ENCODE measurements at places on chromosomes 7 and 10.

DNA sequence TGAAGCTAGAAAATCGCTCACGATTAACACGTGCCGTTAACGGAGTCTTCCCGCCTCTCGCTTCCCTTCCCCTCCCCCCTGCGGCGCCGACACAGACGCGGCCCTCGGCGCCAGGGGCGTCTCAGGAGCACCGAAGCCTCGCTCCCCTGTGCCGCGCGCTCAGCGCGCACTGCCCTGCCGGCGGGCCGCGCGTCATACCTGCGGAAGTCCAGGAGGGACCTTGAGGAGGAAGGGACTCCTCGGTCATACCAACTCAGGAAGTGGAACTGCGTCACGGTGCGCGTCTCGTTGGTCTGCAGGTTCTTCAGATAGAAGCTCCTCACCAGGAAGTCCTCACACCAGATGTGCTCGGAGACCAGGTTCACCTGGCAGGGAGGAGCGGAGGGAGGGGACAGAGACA lies 239.6 kb downstream of the DNAJB6 start:
- DNase-seq = no peak

GRCh38 chr10:85515316-85515715 lies 851.3 kb downstream of the GRID1 start:
- DNase-seq = no peak

DNA sequence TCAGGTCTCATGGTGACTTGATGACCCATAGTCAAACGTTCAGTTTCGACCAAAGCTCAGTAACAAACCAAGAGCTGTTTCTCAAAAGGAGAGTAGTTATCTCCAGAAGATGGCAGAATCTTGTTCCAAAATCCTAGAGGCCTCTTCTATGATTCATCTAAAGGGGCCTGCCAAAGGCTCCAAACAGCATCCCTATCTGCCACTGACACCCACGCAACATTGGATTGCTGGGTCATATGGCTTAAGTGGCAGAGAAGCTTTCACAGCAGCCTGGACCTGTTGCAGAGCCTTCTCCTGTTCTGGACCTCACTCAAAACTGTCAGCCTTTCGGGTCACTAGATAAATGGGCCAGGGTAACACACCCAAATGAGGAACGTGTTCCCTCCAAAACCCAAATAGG lies 54.0 kb upstream of the LRRC18 start:
- no peak for DNase-seq

DNA sequence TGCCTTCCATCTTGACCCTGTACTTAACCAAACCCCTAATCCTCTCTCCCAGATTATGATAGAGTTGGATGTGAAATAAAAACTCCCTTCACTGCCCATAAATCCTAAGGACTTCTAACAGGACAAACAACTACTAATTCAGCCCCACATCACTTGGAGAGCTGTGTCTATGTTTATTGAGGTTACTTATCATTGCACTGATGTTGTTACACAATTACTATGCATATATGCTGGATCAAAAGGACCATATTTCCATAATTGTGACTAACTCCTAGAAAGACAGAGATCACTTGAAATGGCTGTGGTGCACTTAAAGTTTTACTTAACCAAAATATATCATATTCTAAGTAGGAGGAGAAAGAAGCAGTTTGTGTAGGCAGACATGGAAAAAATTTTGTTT lies 144.9 kb upstream of the AGK start:
- no peak for DNase-seq

DNA sequence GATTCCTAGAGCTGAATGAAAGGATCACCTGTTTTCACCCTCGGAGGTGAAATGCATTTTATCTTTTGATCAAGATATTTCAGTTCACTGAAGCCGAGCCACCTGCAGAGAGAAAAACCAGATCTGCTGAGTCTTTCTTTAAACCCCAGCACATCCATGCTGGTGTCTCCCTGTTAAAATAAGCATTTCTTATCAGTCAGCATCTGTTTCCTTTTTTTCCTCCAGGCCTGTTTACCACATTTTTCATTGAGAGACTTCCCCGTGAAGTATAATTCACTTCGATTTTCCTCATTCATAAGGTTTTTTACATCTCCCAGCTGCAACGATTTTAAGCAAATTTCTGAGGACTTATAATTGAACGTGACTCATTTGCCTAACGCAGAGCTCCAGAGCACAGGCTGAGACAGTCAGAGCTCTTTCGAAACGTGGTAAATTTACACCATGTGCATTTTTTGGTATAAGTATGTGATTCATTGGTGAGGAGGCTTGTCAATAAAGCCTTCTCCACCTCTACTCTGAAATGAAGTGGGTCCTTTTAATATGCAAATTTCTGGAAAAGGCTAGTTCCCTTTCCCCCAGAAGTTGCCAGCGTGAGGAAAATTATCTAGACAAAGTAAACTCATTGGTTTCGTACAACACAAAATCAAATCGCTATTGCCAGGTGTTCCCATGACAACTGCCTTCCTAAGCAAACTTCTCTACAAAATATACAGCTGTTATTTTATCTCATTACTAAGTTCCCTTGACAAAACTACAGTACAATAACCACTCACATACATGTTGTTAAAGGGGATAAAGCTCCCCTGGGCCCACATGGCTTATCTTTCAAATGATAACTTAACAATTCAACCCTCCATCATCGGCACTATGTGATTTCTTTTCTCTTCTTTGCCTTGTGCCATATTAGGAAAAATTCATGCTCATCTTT lies 374.8 kb upstream of the AKR1E2 start:
- no peak for DNase-seq

- no peak for DNase-seq
Measured at GRCh38 chr7:94178230-94178629, 174.1 kb upstream of the BET1 start.

- peak; percentile 85 for DNase-seq
Measured at GRCh38 chr7:151012911-151013347, 11.4 kb downstream of the ATG9B start.

GRCh38 chr7:134098072-134098471 lies 29.1 kb upstream of the LRGUK start:
- DNase-seq = no peak

GRCh38 chr10:13942035-13942434 lies 355.3 kb downstream of the PRPF18 start:
- DNase-seq = no peak

- no peak for DNase-seq
Measured at GRCh38 chr10:45370202-45370955, 3.6 kb upstream of the ALOX5 start.

DNA sequence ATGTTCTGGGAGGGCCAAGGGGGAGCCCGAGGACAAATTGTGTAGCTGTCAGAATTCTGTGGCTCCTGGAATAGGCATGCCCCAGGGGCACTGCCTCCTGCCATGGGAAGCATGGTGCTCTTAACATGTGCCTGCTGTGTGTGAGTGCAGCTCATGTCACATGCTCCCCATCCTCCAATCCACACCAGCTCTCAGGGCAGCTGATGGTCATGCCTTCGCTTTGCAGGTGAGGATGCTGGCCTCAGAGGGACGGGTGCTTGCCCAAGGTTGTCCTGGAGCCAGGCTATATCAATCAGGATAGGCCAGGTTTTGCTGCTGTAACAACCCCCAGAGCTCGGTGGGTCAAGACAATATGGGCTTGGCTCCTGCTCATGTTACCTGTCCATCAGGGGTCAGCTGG lies 303.4 kb downstream of the RPS24 start:
- DNase-seq = no peak

- no peak for DNase-seq
Measured at GRCh38 chr10:3838460-3839437, 53.7 kb upstream of the KLF6 start.

DNA sequence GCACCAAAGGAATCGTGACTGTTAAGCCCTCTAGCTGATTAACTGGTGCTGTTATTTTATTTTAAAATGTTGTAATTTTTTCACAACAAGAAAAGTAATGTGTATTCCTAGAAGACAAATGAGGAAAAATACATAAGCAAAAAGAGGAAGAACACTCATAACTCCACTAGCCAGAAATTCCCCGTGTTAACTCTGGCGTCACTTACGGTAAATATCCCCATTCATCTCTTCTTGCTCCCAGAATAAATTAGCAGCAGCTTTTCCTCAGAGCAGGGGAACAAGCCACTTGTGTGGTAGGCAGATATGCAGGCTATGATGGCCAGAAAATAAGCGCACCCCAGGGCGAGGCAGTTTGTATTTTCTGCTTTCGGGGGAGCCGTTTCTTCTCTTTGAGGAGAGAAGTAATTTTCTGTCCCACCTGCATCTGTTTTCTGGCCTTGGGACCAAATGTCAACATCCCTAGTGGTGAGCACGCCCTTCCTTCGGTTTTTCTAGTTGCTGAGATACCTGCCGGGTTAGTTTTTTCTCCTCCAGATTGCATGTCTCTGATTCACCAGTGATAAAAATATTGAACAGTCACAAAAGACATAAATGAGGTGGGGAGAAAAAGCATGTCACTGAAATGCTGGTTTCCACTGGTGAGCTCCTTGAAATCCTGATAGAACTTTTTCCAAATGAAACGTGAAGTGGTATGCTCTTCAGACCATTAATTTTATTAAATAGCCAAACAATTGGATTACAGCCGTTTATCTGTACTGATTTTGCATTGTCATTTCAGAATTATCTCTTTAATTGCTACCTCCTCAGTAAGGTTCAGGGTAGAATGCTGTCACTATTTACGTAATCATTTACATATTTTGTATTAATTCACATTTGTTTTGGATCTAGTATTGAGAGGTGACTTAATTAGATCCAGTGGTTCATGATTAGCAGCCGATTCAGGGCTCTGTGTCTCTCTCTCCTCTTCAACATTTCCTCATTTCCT lies 268.1 kb downstream of the CAMK1D start:
- no peak for DNase-seq

DNA sequence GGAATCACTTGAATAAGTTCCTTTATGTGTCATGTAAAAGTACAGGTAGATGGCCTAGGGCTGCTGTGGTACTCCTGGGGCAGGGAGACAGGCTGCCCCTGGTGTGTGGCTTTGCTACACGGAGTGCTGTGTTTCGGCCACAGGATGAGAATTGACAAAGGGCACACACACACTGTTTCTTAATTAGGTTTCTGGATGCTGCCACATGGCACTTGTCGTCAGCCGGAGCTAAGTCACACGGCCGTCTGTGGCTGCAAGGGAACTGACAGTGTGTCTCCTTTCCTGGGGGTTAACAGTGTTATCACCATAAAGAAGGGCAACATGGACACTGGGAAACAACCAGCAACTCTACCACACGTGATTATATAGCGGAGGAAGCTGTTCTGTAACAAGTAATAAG lies 55.7 kb upstream of the CREB5 start:
- DNase-seq = no peak

DNA sequence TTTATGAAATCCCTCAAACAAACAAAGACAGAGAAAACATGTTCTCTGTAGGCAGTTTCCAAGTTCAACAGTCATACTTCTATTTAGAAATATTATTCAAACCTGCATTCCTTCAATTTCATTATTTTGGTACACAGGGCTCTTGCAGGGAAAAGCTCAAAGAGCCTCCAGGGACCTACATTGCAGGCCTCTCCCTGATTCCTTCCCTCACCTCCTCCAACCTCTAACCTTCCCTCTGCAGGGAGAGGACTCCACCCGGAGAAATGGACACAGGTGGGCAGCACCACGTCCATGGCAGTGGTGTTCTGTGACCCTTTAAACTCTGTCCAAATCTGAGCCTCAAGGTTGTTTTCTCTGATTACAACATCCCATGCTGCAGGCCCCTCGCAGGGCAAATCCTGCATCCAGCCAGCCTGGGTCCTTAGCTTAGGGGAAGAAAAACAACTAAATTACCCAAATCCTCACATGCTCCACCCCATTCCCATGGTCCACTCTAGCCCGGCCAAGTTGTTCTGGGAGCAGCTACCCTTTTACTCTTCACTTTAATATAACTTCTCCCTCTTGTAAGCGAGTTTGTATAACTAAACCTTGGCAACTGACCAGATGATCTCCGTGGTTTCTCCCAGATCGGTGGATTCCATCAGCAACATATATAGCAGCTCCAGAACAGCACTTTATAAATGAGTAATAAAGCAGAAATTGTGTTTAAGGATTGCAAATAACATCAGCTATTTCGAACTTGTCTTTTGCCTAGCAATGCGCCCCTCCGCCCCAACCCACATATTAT lies 129.8 kb downstream of the CUBN start:
- DNase-seq = no peak

- DNase-seq = peak; percentile 7
Measured at GRCh38 chr10:45660876-45661411, 11.6 kb downstream of the ZFAND4 start.

- no peak for DNase-seq
Measured at GRCh38 chr10:5600908-5601307, 65.5 kb downstream of the ASB13 start.

DNA sequence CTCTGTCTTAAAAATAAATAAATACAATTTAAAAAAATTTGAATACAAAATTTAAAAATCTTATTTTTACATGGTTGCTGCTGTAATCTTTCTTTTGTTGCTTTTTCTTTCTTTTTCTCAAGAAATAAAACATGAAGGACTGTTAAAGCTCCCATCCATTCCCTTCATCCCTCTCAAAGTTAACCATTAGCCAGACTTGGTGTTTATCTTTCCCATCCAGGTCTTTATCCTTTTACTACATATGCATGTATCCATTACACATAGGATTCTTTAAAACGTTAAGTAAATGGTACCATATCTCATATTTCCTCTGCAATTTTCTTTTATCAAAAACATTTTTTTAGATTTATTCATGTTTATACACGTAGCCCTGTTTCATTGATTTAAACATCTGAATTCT lies 70.1 kb downstream of the CREB3L2 start:
- no peak for DNase-seq

DNA sequence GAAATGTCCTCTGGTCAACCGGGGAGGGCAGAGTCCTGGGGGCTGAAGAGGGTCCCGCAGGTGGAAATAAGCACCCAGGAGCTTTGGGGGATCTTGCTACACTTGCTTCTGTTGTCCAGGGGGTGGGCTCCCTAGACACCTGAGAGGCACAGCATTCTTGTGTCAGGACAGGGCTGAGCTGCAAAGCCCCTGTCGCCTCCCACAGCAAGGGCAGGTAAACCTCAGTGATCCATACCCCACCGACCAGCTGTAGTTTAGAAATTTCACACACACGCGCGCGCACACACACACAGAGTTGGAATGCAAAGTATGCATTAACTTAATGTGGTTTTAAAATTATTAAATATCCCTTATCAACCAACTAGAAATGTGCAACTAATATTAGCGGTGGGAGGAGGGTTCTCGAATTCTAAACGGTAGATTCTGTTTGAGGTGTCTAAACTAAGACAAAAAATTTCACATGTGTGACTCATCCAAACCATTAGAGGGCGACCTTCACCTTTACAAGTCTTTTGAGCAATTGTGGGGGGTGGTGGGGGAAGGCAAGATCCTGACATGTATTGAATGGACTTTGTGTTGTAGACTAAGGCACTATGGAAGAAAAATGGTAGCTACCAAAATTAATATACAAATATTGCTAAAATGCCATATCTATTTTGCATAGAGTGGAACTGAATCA lies 34.3 kb upstream of the PTF1A start:
- DNase-seq = peak; percentile 74

- DNase-seq = no peak
Measured at GRCh38 chr10:63760708-63761047, 239.5 kb downstream of the REEP3 start.

DNA sequence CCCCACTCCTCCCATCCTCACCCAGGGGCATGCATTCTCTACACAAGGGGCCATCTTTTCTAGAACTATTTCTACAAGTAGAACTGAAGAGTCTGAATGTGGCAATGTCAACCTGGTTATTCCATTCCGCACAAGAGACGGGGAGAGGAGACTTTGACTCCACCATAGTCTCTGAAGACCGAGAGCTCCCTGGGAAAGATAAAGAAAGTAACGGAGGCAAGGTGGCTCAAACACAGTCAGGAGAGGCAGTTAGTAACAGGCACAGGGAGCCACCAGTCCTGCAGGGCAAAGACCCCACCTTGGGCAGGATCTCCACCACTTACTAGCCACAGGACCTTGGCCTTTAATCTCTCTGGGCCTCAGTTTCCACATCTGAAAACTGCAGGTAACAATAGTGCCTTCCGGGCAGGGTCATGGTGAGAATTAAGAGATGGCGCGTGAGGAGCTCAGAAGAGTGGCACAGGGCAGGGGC lies 100.3 kb downstream of the TNS3 start:
- DNase-seq = no peak
